Stimulated activated CD8-positive, alpha-beta memory T cell treated with anti-CD3 and anti-CD28 coated beads, Interleukin-15, amount 100 ng/mL, for 24 hours (primary cell): ENCODE measurements at places on chromosomes 4 and X.

- DNase-seq: no peak
Measured at GRCh38 chr4:53840643-53841042, 223.8 kb downstream of the CHIC2 start.

DNA sequence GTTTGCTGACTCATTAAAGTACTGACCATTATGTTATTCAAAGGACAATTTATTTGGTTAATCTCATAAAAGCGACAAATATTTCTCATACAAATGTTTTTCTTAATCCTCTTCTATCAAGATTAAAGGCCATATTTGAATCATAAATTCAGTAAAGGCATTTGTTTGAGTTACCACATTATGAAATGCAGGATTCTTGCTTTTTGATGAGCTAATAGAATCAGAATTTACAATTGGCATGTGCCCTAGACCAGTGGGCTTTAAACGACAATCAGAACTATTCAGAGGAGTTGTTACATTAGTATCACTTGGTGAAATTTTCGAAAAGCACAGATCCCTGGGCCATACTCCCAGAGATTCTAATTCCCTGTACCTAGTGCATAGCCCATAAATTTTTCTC is 55.3 kb downstream of the KLHL4 start:
- DNase-seq: no peak

DNA sequence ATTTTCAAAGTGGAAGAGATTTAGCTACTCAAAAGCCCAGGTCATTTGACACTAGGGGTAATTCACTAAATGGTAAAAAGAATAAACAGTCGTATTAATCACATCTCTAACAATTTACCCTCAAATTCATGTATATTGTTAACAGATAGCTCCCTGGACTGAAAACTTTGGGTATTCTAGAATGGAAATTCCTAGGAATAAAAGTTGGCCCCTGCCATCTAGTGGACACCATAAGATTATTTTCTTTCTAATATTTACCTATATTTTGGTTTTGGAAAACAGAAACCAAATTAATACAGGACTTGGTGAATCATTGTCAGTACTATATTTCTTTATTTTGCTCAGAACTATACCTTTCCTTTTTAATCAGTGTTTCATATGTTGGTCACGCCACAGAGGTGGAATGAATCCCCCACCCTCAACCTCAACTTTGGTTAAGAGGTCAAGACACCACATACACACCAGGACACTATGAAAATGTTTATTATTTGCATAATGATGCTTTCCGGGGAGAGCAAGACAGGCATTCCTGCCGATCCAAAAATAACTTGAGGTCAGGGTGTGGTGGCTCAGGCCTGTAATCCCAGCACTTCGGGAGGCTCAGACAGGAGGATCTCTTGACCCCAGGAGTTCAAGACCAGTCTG is 96.2 kb upstream of the APOOL start:
- DNase-seq: no peak

- DNase-seq: no peak
Measured at GRCh38 chr4:107685740-107686139, 34.3 kb downstream of the PAPSS1 start.

DNA sequence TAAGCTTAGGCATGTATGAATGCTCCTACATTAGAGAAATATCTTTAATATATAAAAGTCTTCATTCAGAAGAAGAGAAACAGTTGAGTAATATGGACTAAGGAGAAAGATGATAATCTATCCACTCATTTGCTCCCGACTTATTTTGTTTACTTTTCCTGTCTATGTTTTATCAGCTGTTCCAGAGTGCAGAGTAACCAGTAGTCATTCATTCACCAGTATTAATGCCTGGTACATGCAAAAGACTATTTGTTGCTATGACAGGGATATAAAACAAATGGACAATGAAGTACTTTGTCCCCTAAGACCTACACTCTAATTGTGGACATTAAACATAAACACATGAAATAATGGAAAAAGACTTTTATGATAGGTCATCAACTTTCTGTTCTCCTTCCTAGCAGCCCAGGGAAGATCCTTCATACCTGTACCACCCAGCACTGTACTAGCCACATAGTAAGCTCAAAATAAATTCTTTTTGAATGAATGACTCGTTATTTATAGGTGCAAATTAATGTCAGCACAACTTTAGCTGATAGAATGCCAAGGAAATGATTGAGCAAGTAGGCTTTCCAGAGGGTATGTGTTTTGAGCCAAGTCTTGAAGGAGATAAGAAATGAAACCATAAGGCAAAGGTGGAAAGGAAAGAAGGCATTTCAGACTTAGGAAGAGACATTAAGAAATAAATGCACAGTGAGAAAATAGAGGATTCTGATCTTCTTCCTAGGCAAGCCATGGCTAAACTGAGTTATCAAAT is 45.0 kb upstream of the IL13RA1 start:
- no peak for DNase-seq

GRCh38 chrX:75989806-75990590 is 182.9 kb upstream of the PBDC1 start:
- no peak for DNase-seq

DNA sequence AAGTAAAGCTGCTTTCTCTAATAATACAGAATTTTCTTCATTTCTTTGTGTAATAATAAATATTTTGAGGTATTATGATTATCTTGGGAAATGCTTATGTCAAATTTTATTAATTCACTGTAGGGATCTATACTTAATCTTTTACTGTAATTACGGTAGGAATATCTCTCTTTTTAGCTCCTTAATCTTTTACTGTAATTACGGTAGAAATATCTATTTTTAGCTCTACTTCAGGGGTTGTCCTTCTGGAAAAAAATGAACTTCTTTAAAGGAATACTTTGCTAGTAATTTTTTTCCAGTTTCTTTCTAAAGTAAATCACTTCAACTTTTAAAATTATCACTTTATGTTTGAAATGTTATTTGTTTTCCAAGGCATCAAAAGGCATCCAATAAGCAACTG is 2229.4 kb upstream of the AGA start:
- DNase-seq: no peak

GRCh38 chr4:120105472-120105871 is 38.8 kb upstream of the MAD2L1 start:
- DNase-seq: no peak

DNA sequence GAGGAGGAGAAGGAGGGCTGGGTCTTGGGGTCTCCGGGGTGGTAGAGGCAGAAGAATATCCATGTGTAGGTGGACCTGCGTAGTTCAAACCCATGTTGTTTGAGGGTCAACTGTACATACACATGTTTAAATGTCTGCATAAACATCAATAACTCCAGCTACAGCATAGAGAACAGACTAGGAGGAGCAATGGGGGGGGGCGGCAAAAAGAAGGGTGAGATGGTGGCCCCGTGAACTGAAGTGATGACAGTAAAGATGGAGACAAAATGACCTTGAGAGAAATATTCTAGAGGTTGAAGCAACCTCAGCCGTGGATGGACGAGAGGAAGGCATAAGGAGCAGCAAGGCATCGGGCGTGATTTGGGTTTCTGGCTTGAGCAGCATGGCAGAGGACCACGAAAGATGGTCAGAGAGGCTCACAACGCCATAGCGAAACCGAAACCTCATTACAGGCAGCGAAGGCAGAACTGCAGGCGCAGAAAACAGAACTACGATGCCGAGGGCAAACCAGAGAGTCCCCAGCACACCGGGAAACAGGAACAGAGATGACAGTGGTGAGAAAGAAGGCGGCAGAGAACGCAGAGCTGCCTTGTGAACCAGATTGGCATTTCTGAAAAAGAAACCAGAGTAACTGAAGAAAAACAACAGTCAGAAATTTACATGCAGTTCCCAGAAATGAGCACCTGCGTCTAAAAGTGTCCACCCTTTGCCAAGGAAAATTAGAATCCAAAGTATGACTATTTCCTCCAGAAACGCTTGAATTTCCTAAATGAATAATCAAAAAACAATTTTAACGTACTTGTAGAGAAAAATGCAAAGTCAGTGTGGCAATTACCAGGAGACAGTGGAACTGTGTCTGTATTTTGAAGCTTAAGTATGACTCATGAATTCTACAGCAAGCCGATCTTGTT is 50.3 kb upstream of the ENPP6 start:
- DNase-seq: peak; percentile 21

DNA sequence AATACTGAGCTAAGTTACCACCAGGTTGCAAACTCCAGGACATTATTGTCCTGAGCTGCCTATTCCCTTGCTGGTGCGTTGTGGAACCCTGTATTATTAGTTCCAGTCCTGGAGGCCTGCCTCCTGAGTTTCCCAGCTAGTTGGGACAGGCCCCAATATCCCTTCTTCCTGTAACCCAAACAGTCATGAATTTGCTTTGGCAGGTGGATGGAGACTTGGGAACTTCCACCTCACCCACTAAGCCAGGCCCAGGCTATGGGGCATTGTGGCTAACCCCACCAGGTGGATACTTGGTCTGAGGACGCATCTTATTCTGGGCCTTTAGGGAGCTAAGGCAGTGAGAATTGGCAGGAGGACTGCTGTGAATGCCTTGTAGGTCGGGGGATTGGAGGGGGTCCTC is 5.0 kb downstream of the RBM3 start:
- DNase-seq: no peak

DNA sequence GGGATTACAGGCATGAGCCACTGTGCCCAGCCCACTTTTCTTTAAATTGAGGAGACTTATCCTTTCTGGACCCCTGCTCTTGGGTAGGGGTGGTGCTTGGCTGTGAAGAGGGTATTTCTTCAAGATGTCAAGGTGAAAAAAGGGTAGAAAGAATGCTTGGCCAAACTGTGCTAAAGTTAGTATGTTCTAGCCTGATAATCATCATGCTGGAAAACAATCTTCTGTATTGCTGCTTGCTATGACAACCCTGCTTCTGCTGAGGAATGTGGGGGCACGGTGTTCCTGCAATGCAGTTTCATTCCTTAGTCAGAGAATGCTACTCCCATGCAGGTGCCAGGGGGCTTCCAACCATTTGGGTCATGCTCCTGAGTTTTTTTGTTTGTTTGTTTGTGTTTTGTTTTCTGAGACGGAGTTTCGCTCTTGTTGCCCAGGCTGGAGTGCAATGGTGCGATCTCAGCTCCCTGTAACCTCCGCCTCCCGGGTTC is 4.0 kb upstream of the UBE2A start:
- no peak for DNase-seq

GRCh38 chr4:33226133-33226532 is 2506.0 kb downstream of the PCDH7 start:
- no peak for DNase-seq

DNA sequence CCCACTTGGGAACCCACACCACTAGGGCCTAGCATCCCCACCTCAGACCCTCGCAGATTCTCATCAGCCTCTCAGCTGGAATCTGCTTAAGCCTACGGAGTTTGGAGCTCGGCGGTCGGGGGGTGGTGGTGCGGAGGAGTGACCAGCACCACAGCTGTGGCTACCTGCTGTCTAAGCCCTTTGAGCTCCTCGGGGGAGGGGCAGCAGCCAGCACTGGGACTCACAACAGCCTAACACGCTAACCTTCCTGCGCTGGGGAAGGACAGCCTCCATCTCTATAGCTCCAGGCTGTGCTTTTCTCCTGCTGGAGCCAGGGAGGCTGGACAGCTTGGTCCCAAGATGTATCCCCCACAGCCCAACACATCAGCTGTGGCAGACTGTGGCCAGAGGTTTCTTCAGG is 281.5 kb downstream of the USP46 start:
- no peak for DNase-seq

GRCh38 chrX:111386615-111387233 is 25.3 kb downstream of the DCX start:
- DNase-seq: no peak

DNA sequence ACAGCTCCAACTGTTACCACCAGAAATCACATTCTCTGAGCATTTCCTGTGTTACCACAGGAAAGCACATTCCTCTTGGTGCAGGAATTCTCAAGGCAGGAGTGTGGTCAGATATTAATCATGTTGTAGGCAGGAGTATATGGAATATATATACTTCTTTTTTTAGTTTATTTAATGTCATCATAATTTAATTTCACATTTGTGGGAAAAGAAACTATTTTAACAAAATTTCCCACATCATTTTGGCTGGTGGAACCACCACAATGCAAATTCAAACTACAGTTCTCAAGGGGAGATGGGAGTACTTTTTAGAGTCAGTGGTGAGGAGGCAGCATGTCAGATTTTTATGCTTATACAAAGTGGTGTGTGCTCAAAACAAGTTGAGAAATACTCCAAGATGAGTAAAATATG is 139.0 kb downstream of the ATP10D start:
- DNase-seq: no peak

- DNase-seq: peak; percentile 43
Measured at GRCh38 chr4:184168406-184169019, 49.2 kb downstream of the ENPP6 start.

DNA sequence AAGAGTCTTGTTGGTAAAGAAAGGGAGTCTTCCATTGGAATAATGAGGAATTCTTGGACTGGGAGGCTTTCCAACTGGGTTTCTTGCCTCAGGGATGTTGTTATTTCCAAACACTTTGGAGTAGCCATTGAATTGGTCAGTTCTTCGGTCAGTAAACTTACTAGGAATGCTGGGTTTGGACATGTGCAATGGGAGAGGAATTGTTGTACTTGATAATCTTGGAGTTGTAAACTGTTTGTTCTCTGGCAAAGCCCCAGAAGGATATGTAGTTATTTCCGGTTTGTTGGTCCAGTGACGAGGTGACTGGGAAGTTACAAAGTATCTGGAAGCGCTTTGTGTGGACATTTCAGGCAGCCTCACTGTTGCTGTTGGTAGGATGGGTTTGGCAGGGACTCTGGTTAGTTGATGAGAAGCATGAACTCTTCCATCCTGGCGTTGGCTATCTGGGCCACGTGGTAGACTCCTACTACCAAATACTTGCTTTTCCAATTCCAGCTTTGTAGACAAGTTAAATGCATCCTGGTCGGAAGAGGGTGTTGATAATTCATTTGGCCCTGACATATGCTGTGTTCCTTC is 25.9 kb downstream of the MXRA5 start:
- no peak for DNase-seq

DNA sequence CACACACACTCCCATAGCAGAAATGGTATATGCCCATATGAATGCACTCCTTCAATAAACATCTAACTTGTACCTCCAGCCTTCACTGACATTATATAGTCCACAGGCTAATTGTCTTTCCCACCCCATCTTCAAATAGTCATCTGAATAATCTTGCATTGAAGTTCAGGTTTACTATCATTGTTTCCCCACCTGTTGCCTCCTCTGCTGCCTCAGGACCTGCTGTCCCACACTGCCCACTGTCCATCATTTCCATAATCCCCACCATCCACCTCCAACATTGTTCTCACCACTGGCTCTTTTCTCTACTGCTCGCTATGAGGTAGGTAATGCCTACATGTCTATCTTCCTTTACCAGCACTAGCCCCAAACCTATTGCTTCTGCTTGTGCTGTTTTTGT is 66.1 kb downstream of the TBC1D9 start:
- no peak for DNase-seq
